T-helper 2 cell (primary cell): ENCODE measurements at places on chromosomes 1 and 21.

GRCh38 chr1:65995336-65995735 lies 202.6 kb downstream of the PDE4B start:
- no peak for DNase-seq

DNA sequence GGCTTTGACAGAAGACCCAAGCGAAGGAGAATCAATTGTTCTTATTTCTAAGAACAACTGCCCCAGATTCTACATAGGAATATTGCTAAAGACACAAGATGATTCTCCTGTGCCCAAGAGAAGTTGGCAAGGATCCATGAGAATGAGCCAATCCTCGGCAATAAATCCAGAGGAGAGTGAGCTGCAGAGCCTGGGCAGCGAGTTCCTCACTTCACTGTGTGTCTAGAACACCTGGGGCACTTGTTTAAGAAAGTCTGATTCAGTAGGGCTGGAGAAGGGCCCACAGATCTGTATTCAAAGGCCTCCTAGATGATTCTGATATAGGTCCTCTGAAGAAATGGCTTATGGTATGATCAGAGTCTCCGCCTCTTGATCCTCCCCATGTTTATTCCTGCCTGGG lies 31.8 kb downstream of the GADD45A start:
- DNase-seq, result no peak

- no peak for DNase-seq
Observed at GRCh38 chr1:147547065-147547464, 5.8 kb downstream of the BCL9 start.

GRCh38 chr21:26555540-26556146 lies 17.4 kb downstream of the CYYR1 start:
- DNase-seq, result no peak

DNA sequence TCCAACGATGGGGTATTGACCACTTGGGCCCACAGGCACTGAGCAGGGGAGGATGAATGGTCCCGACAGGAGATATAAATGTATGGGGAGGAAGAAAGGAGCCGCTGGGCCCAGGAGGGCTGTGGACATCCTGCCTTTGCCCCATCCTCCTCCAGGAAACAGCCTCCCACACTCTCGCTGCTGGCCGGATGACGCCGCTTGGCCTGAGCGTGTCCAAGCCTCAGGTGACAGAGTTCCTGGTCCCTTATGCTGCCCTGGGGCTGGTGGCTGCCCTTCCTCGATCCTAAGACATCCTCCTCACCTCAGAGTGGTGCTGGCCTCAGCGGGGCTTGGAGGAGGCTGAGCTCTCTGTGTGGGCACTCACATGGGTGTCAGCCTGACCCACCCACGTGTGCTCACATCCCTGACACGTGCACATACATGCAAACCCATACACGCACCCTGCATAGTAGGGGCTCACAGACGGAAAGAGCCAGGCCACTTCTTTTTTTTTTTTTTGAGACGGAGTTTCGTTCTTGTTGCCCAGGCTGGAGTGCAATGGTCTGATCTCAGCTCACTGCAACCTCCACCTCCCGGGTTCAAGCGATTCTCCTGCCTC lies 5.9 kb upstream of the SERINC2 start:
- no peak for DNase-seq

DNA sequence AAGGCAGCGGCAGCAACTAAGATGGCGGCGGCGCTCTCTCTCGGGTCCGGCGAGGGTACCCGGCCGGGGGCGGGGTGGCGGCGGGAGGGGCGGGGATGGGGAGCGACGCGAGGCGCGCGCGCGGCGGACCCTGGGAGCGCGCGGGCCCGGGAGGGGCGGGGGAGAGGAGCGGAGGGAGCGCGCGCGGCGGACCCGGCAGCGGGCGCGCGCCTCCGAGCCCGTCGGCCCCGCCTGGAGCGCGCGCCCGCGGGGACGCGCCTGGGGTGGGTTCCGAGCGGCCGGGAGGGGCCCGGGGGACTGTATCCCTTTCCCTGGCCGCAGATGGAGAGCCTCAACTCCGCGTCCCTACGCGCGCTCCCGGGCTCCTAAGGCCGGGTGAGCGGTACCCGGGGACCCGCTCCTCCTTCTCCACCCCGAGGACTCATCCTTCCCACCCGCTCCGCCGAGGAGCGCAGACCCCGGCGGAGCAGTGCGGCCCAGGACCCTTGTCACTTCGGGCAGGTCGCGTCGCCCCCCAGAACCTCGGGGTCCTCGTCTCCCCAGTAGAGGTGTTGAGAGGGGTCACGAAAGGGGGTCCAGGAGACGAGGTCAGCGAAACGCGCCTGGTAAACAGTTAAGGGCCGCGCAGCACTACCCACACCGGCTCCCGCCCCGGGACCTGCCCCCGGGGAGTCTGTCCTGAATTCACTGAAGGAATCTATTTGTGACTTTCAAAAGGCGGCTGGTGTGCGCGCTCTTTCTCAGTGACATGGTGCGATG lies at the start of gene CLSTN1:
CLSTN1 (minus strand) TSS at position 23 of the 759 bp plus-strand sequence. CDS start 232 bp downstream, outside the sequence.
- peak; percentile 75 for DNase-seq

DNA sequence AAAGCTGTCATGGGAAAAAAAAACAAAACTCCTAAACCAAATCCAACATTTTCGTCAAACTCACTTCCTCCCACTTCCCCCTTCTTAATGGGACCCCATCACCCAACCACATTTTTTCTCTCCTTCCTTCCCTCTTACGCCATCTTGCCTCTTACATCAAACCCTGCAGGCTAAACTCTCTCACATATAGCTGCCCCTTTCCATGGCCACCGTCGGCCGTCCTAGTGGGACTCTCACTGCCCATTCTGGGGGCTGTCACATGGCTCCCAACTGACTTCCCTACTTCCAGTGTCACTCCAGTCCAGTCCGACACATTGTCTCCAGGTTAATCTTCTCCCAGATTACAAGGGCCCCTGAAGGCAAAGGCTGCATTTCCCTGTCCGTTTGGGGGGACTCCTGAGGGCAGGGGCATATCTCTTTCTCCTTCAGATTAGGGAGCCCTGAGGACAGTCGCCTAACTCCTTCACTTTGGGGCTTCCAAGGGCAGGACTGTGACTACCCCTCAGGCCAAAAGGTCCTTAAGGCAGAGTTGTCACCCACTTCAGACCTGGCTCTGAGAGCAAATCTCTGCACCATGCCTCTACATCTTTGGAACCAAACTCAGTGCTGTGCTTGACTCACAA lies 658 bp downstream of the UBXN11 start:
- DNase-seq, result no peak

DNA sequence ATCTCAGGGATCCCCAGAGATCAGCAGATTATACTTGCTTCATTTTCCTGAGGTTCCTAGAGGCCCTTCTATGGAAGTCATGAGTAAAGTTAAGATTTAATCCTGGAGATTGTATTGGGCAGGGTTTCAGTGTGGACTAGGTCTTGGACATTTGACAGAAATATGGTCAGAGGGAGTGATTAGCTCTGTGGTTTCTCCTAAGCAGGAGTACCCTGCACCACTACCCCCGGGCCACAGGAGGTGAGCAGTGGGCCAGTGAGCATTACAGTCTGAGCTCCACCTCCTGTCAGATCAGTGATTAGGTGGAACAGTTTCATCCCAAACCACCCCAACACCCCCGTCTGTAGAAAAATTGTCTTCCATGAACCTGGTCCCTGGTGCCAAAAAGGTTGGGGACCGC lies 43.2 kb downstream of the PHACTR4 start:
- DNase-seq, result no peak

GRCh38 chr21:17590430-17590829 lies 22.3 kb downstream of the BTG3 start:
- DNase-seq, result no peak

GRCh38 chr1:116911779-116912469 lies 2.2 kb downstream of the PTGFRN start:
- DNase-seq, result no peak

DNA sequence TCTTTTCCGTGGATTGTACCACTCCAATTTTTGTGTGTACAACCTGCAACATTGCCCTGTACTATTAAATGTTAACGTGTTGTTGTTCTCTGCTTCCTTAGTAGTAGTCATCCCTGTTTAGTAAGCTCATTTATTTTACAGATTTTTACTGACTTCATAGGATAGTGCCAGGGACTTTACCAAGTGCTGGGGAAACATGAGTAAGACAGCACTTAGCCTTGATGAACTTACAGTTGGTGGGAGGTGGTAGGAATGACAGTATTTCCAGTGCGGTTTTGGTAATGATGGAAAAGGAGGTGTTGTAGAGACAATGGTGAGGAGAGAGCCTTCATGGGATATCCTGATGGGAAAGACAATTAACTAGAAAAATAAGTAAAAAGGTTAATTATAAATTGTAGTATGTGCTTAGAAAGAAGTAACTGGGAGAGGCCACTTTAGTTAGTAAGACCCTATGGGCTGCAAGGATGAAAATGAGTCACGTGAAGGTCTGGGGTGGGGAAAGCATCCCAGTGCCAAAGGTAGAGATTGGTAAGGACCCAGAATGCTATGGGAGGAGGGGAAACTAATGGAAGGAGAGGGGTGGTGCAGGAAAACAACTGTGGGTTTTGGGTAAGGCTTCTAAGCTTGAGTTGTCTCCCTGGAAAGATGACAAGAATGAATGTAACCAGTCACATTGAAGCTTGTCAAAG lies 1.7 kb downstream of the RLF start:
- no peak for DNase-seq

- no peak for DNase-seq
Observed at GRCh38 chr1:159700312-159700711, 14.1 kb downstream of the CRP start.

- no peak for DNase-seq
Observed at GRCh38 chr1:160818207-160818937, 22.4 kb downstream of the LY9 start.

GRCh38 chr1:115515270-115515669 lies 126.5 kb upstream of the VANGL1 start:
- DNase-seq, result no peak

DNA sequence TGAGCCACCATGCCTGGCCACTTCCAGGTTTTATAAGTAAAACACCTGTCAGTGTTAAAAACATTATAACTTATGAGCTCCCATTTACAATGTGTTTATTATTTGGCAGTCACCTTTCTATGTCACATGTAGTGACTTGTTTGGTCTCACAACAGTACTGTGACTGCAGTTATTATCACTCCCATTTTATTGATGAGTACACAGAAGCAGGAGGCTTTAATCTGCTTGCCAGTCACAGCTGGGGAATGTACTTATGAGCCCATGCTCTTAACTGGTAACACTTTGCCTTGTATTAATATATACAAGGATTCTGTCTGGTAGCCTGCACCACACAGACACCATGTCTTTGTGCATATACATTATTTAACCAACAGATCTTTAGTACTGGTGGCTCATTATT lies 31.1 kb upstream of the BACH1 start:
- DNase-seq, result no peak

- no peak for DNase-seq
Observed at GRCh38 chr1:94658221-94658620, 116.7 kb upstream of the F3 start.

- no peak for DNase-seq
Observed at GRCh38 chr1:224189561-224189960, 6.5 kb downstream of the DEGS1 start.

DNA sequence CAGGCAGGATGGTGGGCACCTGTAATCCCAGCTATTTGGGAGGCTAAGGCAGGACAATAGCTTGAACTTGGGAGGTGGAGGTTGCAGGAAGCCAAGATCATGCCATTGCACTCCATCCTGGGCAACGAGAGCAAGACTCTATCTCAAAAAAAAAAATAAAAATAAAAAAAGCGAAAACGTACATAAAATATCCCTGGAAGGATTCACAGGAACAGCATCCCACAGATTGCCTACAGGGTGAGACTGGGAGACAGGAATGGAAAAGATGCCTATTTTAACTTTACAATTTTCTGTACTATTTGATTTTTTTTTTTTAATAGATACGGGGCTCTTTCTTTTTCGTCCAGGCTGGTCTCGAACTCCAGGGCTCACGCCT lies 604 bp upstream of the NBPF3 start:
- no peak for DNase-seq

DNA sequence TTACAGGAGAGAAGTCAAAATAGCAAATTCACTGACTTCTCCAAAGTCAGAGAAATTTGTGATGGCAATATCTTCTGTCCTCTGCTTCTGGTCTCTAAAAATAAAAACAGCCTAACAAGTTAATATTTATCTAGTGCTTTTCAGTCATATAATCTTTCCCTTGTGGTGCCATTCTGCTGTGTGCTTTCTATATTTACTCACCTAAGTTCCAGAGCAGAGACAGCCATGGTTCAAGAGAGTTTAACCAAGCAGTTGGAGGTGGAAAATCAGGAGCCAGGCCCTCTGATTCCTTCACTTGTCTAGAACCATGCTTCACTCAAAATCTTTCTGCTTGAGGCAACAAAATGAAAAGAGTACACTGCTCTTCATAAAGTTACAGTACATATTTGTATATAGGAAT lies 39.3 kb downstream of the BRINP2 start:
- DNase-seq, result no peak

- DNase-seq, result no peak
Observed at GRCh38 chr21:32918478-32919120, 107.1 kb upstream of the OLIG2 start.

GRCh38 chr1:171248841-171249240 lies 547 bp downstream of the FMO1 start:
- DNase-seq, result no peak

DNA sequence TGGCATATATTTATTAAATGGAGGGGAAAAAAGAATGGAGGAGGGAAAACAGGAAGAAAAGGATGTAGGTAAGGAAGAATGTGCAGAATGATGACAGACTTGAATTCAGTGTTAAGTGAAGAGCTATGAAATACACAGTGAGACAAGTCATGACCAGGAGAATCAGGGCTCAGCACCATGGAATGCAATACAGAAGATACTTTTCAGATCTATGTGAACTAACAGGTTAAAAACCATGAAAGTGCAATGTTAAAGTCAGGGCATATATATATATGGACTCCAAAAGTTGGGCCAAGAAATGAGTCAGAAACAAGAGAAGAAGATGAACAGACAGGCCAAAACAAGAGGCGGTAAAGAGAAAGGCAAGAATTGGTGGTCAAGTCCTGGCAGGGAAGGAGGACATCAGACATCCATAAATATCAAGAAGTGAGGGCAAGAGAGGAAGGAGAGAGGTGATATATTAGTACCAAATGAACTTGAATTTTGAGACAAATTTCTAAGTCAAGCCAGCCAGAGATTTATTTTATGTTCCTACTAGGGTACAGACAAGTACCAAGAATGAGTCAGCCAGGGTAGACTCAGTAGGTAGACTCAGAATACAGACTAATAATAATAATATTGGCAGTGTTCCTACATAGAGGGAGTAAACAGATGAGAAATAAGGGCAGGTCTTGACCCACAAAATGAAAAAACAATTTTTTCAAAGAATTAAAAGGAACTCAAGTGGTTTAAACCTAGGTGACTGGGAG lies 39.5 kb upstream of the MCOLN3 start:
- no peak for DNase-seq

GRCh38 chr1:189185097-189185496 lies 1292.6 kb downstream of the BRINP3 start:
- no peak for DNase-seq

- no peak for DNase-seq
Observed at GRCh38 chr1:6098303-6099215, 52.9 kb downstream of the KCNAB2 start.

GRCh38 chr1:26524181-26524580 lies 5.4 kb upstream of the RPS6KA1 start:
- DNase-seq, result no peak

DNA sequence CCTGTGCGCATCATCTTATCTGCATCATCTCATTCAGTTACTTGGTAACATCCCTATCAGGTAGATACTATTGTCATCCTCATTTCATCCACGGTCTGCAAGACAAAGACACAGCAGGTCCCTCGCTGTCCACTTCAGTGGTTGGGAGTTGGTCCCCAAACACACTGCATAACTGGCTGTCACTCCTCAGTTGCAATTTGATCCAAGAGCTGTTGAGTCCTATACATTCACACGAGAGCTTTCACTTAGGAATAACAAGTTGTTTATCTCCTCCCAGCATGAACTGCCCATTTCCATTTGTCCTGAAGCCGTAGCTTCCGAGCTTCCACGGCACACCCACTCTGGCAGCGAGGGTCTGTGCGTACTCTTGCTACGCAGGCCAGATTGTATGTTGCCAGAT lies 472.0 kb downstream of the CAMTA1 start:
- no peak for DNase-seq
